ENCODE measurements at places on chromosomes 13 and 19. TPM values are rescaled to one million over a fixed set of nuclear protein-coding genes. Genes with fewer than 3 reads are reported as not detected.

Gene C1QTNF9
- not detected for total RNA-seq

Gene NOP53
- 222 TPM for total RNA-seq

Gene LAIR1
- 7.7 TPM for total RNA-seq

Gene MLLT1
- total RNA-seq: 74.3 TPM

Gene ZNF570
- total RNA-seq: 3.6 TPM

Gene NRTN
- 0.61 TPM for total RNA-seq

Gene BAX
- total RNA-seq: 298 TPM

Gene MISP
- not detected for total RNA-seq

Gene MTIF3
- 30.4 TPM for total RNA-seq

Gene NLRP5
- total RNA-seq: not detected

Gene SPACA4
- total RNA-seq: not detected

Gene SYCN
- not detected for total RNA-seq

GRCh38 chr19:51688671-51689571 is 4.2 kb upstream of the SPACA6 start:
- DNase-seq: peak; percentile 69

DNA sequence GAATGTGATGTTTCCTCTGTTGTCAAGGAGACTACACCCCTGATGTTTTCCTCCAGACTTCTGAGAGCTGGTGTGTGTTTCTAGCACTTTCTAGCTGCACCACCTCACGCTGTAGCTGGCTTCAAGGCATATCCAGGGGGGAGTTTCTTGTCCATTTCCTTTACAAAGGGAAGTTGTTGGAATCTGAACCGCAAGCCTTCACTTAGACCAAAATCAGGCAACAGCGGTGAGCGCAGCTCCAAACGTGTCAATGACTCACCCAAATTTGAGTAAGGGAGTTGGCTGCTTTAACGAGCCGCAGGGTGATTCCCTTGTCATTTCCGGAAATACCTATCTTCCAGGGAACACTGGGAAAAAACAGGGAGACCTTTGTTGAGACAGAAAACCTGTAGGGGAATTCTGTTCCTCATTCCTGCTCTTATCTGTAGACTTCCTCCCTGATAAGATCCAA is 2.5 kb downstream of the LDLR start:
- DNase-seq: peak; percentile 91

DNA sequence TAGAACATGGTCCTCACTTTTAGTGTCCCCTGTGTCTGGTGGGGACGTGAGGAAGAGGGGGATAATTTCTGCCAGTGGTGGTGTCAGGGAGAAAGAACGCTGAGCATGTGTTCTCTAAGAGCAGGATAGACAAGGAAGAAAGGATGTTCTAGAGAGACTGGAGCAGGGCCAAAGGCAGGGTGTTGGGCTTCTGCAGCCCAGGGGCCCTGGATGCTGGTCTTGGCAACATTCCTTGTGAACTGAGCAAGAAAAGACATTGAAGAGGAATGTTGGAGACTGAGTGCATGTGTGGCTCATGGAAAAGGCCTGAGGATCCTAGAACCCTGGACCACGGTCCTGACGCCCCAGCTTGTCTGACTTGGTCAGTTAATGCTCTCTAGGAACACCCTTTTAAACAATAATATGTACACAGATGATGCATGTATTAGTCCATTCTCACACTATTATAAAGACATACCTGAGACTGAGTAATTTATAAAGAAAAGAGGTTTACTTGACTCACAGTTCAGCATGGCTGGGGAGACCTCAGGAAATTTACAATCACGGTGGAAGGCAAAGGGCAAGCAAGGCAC is 33.6 kb upstream of the SLC10A2 start:
- no peak for DNase-seq

- DNase-seq: no peak
Measured at GRCh38 chr13:50677258-50677657, 166.2 kb downstream of the DLEU7 start.

GRCh38 chr13:64798422-64798821 is 2431.7 kb downstream of the PCDH9 start:
- DNase-seq: no peak

DNA sequence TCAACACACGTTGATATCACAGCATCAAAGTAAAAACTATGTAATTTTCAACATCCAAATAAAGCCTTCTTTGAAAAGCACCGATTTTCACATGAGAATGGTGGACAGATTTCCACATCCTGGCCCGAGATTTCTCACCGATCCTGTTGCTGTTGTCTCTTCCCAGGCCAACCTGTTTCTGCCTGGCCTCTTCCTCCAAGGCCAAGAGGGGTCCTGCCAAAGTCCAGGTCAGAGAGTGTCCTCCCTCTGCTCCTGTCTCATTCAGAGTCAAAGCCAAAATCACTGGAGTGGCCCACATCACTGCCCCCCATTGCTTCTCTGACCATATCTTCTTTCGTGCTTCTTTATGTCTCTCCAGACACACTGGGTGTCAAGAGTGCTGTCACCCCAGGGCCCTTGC is 49.5 kb downstream of the CHST8 start:
- no peak for DNase-seq

DNA sequence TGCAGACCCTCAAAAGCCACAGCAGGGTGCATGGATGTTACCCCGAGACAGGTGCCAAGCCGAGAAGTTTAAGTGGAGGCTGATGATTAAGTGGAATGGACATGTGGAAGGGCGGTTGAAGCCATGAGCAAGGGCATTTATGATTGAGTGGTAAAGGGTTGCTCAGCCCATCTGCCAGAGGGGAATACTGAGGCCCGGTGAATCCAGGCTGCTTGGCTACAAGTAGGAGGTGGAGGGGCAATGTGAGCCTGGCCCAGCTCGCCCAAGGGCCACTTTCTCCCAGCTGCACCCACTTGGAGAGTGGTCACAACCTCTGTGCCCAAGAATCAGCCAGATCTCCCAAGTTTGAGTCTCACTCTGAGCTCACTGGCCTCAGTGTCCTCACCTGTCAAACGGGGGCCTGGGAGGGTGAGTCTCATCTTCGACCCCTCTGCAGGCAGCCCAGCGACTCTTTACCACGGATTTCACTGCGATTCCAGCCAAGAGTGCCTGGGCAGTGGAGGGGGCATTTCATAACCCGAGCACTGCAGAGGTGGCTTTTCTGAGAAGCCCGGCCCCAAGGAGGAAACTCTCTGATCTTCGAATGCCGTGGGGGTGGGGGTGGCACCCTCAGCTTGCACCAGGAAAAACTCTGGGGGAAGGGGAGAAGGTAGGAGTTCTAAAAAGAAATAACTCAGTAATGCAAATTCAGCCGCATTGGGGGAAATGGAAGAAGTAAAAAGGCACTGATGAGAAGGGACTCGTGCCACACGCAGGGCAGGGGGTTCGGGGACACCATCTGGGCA is 62.9 kb upstream of the KLF2 start:
- DNase-seq: peak; percentile 68

- peak; percentile 77 for DNase-seq
Measured at GRCh38 chr13:26051657-26052311, at the start of gene SHISA2. TSS of gene SHISA2 (minus strand) at chr13:26052016. CDS start at chr13:26050975, 1,041 bp downstream.

- DNase-seq: peak; percentile 88
Measured at GRCh38 chr19:16386619-16387240, 62.1 kb downstream of the KLF2 start.

GRCh38 chr19:42140125-42140754 is 8.0 kb upstream of the POU2F2 start:
- DNase-seq: peak; percentile 82

DNA sequence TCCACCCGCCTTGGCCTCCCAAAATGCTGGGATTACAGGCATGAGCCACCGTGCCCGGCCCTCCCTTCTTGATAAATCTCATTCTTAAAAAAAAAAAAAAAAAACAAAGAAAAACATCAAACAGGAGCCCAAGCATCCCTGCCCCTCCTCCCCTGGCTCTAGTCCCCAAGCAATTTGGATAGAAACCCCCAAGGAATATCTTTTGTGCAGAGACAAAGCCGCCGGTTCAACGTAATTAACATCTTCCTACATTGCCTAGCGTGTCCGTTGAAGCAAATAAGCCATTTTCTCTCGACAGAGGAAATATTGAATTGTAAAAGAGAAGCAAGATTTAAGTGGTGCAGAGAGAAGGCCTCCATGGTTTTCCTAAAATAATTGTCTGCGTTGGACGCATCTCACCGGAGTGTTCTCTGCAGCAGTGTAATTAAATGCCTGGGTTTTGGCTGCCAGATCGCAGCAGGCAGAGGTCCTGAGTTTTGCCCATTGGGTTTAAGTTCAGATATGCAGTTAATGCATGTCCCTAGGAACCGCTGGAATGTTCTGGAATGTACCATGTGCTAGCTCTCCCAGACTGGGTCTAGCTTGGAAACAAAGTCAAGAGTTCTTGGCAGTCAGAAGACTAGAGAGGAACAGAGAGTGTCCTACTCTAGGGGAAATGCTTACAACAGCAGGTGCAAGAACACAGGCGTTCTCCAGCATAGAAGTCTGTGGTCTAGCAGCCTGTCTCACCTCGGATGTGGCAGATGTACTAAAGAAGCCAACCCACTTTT is 30.8 kb downstream of the PIN1 start:
- peak; percentile 87 for DNase-seq

DNA sequence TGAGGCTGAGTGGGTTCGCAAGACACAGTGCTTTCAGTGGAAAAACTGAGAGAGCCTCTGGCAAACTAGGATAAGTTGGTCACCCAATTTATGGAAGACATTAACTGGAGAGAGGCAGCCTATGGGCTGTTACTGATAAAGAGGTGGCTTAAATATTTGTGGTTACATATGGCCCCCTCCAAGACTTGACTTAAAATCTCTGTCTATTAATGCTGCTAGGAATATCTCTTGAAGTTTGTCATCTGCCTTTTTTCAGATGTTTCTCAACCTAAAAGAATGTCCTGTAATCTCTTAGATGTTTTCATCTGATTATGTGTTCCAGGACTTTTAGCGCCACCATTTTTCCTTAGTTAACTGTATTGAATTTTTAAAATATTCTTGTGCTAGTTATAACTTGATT is 54.6 kb downstream of the NAA16 start:
- DNase-seq: no peak

DNA sequence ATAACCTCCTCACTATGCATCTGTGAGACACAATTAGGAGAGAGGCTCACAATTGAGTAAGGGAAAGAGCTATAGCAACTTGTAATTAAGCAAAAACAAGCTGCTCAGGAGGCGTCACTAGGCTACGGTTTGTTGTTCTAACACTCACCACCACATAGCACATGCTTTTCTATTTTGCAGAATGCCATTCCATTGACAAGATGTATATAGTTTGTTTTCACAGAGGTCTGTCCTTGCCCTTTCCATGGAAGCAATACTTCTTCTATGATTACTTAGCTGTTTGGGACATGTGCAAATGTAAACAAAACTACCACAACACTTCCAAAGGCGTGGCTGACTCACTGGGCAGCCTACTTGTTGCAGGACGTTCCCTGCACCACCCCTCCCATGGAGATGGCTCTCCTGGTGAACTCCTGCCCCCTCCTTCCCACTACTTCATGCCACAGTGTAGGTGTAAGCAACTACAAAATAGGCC is 33.9 kb upstream of the FAM216B start:
- DNase-seq: no peak

DNA sequence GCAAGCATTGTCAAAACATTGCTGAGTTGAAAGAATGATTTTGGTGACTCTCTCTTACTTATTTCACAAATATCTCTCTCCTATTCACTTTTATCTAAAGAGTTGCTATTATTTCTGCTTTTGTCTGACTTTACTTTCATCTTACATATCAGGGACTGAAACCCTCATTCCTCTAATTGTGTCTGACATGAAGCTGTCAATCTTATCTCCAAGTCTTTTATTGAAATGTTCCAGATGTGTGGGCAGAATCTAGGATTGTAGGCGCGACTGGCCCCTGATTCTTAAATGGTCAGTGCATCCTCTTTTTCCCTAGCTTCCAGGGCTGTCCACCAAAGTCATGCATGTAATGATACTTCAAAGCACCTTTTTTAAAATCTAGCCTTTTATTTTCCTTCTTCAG is 174.6 kb downstream of the NDFIP2 start:
- DNase-seq: no peak

DNA sequence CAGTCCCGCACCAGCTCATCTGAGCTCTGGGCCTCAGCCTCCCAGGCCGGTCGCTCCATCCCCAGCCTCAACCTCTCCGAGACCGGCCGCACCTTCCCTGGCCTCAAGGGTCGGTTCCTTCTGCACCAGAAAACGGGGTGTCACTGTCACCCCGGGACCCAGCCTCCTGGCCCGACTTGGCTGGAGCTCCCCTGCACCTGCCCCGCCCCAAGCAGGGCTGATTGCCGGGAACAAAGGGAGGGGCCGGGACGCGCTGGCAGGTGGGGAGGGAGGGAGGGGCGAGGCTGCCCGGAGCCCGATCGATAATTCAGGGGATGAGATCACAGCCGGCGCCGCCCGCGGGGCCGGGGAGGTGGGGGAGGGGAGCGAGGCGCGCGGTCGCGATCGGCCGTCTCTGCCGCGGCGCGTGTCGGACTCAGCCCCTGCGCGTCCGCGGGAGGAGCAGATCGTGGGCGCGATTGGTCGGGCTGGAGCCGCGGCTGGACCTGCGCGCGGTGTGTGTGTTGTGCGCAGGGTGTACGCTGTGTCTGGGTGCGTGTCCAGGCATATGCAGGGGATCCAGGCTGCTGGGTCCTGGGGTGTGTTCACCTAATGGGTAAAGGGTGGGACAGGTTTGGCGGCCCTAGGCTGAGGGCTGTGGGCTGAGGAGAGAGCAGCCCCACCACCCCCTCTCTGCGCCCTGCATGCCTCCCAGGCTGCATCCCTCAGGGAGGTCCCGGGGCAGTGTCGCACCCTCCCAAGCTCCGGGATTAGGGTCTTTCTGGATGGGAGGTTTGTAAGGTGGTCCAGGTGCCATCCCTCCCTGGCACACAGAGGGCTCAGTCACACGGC is 1.1 kb upstream of the SHC2 start:
- no peak for DNase-seq

DNA sequence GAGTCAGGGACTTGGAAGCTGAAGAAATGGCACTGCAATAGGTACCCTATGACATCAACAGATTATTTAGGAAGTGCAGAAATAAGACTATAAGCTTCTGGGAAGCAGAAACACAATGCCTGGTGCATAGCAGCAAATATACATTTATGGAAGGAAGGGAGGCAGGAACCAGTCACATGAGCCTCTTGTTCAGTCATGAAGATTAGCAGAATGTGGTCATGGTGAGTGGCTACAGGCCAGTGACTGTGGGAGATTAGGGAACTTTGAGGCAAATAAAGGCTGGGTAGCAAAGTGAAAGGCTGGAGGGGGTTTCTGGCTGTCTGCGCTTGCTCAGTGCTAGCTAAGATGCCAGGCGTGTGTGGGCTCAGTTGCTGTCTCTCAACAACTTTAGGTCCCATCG is 96.3 kb downstream of the EPSTI1 start:
- no peak for DNase-seq

GRCh38 chr19:46513461-46514236 is 18.0 kb upstream of the PNMA8B start:
- DNase-seq: peak; percentile 94

Data from activated CD4-positive, alpha-beta T cell treated with anti-CD3 and anti-CD28 coated beads, Interleukin-2, amount 10 ng/mL, durations not matched to agents 24 days and 14 days (primary cell).